H1 (cell line): ENCODE measurements at places on chromosomes 5 and 9. TPM values are rescaled to one million over a fixed set of nuclear protein-coding genes. Genes with fewer than 3 reads are reported as not detected.
A peak's percentile ranks its signal among the peaks of the same experiment; 100 is the strongest.

- H3K4me1 ChIP-seq, result peaks cover 8% of the 10 kb centered on the region
- H3K36me3 ChIP-seq, result no peaks in the 10 kb centered on the region
- no peak overlapping the region for H3K4me3 ChIP-seq
- no peaks in the 10 kb centered on the region for H3K27me3 ChIP-seq
Measured at GRCh38 chr9:132946211-132946610, 1.8 kb upstream of the TSC1 start.

The CLIC3 gene
- not detected in 2 replicates for total RNA-seq

DNA sequence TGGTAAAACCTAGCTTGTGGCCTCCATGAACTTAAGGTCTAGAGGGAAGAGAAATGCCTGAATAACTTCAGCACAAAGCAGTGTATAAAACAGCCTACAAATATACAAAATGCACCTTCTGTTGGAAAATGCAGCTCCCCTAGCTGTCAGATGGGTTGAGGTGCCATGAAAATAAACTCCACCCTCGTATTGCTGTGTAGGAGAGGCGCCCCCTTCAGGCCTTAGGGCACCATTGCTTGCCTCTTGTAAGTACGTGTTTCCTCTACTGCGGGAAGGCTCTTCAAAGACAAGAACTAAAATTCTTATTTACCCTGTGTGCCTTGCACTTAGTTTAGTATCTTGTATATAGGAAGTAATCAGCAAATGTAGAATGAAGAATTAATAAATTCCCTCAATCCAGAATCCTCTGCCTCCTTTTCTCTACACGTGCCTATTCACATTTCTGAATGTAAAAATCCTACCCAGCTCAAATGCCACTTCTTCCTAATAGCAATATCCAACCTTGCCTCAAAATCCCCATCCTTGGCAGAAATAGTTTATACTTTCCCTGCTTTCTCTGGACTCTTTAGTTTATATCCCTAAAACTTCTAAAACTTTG, 393.7 kb upstream of the PDE4D start:
- H3K36me3 ChIP-seq, result no peaks in the 10 kb centered on the region
- no peak overlapping the region for H3K4me3 ChIP-seq
- H3K27me3 ChIP-seq, result no peaks in the 10 kb centered on the region
- no peak overlapping the region for H3K27ac ChIP-seq
- H3K4me1 ChIP-seq, result no peaks in the 10 kb centered on the region
- DNase-seq, result peak; percentile 68

- H3K27me3 ChIP-seq, result no peaks in the 10 kb centered on the region
- H3K4me1 ChIP-seq, result no peaks in the 10 kb centered on the region
- H3K4me3 ChIP-seq, result no peak overlapping the region
- H3K36me3 ChIP-seq, result no peaks in the 10 kb centered on the region
- no peak for DNase-seq
Measured at GRCh38 chr5:57683036-57683630, 200.5 kb upstream of the ACTBL2 start.

GRCh38 chr5:168135897-168136296, 155.5 kb upstream of the WWC1 start:
- H3K27ac ChIP-seq, result no peak overlapping the region
- no peaks in the 10 kb centered on the region for H3K27me3 ChIP-seq
- DNase-seq, result no peak
- H3K4me3 ChIP-seq, result no peak overlapping the region

DNA sequence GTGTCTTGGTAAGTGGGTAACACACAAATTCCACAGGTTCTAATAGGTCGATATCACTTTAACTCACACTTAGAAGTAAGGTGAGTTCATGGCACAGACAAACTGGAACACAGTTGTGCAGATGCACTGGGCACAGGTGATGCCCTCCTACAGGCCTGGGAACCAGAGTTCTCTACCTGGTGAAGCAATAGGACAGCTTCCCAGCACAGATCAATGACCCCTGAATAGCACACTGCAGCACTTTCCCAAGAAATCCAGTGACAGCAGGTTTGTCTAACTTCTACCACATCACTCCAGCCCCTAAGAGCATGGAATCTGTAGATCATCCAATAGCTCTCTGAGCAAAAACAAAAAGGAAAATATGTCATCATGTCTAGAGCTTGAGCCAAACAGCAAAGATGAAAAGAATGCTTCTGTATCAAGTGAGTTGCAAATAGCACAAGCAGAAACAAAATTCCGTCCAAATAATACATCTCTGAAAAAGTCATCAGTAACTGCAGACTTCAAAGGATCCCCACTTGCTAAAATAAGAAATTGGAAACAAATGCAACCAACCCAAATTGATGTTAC, 33.5 kb downstream of the MOCS2 start:
- no peak for DNase-seq
- no peak overlapping the region for H3K4me3 ChIP-seq
- peaks cover 6% of the 10 kb centered on the region; the same call in 1 of the 2 replicates for H3K36me3 ChIP-seq
- H3K4me1 ChIP-seq, result no peaks in the 10 kb centered on the region
- no peak overlapping the region for H3K27ac ChIP-seq
- no peaks in the 10 kb centered on the region for H3K27me3 ChIP-seq

The SCGB3A2 gene
- total RNA-seq, result 63.6 and 74.3 TPM in 2 replicates
